ENCODE measurements at places on chromosomes 1 and 21.

DNA sequence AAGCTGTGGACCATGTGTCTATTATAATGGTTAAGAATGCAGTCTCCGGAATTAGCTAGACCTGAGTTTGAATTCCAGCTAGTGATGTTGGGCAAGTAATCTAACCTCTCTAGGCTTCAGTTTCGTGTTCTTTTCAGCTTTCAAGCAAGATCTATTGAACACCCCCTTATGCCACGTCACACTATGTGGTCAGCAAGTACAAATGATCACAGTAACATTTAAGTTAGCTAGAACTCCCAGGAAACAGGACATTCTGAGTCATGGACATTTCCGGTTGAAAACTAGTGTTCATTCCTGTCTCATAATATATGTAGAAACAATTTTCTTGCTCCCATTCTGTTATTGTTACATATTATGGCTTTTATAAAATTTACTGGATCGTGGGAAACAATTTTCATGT lies 34.0 kb upstream of the NHLH2 start:
- DNase-seq: no peak

DNA sequence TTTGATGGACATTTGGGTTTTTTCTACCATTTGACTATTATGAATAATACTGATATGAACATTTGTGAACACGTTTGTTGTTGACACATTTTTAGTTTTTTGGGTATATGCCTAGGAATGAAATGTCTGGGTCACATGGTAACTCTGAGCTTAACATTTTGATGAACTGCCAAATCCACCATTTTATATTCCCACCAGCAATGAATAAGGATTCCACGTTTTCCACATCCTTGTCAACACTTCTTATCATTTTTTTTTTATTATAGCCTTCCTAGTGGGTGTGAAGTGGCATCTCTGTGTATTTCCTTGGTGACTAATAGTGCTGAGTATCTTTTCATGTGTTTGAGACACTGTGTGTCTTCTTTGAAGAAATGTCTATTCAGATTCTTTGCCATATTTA lies 67.6 kb downstream of the RASAL2 start:
- DNase-seq: no peak

GRCh38 chr21:27268290-27268689 lies 301.4 kb upstream of the ADAMTS5 start:
- no peak for DNase-seq

DNA sequence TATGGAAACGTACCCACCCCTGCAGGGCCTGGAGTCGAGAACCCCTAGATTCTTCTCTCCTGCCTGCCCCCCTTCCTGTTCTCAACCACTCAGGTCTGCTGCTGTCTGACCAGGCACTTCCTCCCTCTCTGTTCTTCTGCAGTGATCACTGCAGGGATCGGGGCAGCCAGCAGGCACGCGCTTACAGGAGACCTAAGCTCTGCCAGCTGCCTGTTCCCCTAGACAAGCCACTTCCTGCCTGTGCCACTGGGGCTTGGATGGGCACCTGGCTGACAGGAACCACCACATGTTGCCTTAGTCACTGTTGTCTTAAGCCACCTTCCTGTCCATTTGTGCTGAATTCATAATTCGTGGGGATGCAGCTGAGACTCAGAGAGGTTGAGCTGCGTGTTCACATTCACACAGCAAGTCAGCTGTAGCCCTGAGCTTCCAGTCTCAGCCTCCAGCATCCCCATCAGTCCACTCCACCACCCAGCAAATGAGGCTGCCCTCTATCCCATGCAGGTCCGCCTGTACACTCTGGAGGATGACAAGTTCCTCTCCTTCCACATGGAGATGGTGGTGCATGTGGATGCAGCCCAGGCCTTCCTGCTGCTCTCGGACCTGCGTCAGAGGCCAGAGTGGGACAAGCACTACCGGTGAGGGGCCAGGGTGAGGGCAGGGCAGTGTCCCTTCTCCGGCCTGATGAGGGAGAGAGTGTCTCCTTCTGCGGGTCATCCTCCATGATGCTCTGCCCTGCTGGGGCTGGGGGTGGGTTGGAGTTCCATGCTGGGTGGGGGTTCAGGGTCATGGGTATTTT lies 18.6 kb downstream of the FAM151A start:
- DNase-seq: peak; percentile 15

DNA sequence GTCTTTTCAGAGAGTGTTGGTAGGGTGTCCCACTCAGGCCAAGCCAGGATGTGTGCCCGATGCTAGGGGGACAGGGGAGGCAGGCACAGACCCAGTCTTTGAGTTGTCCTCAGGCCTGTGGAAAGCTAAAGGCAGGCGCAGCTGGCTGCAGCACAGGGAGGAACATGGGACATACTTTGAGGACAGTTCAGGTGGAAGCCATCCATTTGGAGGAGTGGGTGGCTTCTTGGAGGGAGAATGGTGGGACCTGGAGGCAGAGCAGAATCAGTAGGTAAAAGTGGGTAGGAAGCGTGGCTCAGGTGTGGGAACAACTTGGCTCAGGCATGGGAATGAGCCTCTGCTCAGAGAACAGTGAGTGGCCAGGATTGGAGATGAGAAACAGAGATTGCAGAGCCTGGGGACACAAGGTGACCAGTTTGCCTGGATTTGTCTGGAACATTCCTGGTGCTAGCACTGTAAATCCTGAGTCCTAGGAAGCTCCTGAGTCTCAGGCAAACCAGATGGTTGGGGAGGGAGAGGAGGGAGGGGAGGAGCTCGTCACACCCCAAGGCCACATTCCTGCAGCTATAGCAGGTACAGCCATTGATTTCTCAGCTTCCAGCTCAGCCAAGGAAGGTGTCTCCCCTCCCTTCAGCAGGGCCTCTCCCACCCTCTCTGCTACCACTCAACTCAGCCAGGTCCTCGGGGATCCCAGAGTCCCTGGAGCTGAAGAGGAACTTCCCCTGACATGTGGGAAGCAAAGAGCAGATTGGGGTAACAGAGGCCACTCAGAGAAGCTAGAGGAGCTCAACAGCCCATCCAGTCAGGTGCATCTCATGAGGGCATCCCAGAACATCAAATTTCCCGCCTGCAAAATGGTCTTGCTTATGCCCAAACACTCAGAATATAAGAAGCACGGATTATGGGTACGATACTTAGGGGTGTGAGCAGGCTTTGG lies 65.2 kb upstream of the TINAGL1 start:
- DNase-seq: no peak

DNA sequence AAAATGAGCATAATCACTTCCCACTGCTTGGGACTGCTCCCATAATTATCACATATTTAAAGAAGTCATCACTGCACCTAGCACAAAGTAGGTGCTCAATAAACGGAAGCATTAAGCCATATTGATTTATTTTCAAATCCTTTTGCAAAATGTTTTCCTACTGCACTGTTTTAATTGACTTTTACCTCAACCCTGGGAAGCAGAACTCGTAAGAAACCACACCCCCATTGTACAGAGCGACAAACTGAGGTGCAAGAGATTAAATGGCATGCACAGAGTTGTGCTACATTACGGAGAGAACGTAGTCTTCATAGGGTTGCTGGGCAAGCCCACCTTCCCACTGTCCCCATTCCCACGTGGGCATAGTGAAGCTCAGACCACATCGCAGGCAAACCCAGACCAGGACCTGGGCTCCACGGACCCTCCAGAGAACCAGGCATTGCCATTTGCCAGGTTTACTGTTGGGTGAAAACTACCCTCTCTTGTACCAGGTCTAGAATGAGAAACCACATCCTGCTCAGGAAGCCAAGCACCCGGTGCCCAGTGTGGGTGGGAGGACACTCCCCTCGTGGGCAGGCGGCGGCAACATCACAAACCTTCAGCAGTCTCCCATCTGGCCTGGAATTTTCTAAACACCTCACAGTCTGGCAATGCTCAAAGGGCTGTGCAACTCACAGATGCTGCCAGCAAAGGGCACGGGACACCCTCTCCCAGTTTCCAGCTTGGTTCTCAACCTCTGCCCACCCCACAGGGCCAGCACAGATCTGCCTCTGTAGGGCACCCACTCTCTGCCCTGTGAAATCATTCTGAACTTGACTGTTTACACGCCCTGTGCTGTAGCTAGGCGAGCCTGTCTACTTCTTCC lies 8.2 kb downstream of the IFFO2 start:
- no peak for DNase-seq

DNA sequence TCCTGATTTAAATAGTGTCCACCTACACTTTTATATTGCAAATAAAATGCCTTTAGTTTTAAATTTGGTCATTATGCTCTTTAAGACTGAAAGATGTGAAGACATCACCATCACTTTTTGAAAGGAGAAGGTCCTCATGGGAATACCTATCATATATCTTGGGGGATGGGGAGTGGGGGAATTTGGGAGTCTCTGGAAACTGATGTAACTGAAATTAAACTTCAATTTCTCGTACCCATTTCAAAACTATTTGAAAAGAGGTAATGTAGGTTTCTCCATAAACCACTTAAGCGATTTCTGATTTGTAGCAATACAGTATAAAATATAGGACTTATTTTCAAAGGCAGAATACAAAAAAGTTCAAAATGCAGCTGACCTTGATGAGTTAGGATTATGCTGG lies 924 bp downstream of the EXTL2 start:
- DNase-seq: no peak

GRCh38 chr21:45011911-45012661 lies 62.3 kb upstream of the ADARB1 start:
- DNase-seq: no peak

GRCh38 chr1:180620581-180620980 lies 11.2 kb upstream of the XPR1 start:
- no peak for DNase-seq

GRCh38 chr1:167107456-167107855 lies 13.6 kb downstream of the STYXL2 start:
- no peak for DNase-seq

Measured in stimulated activated CD4-positive, alpha-beta T cell treated with anti-CD3 and anti-CD28 coated beads, TNF-alpha, amount 100 ng/mL, for 24 hours (primary cell).